Activated naive CD8-positive, alpha-beta T cell treated with anti-CD3 and anti-CD28 coated beads for 36 hours (primary cell): ENCODE measurements at places on chromosomes 5 and 9.

DNA sequence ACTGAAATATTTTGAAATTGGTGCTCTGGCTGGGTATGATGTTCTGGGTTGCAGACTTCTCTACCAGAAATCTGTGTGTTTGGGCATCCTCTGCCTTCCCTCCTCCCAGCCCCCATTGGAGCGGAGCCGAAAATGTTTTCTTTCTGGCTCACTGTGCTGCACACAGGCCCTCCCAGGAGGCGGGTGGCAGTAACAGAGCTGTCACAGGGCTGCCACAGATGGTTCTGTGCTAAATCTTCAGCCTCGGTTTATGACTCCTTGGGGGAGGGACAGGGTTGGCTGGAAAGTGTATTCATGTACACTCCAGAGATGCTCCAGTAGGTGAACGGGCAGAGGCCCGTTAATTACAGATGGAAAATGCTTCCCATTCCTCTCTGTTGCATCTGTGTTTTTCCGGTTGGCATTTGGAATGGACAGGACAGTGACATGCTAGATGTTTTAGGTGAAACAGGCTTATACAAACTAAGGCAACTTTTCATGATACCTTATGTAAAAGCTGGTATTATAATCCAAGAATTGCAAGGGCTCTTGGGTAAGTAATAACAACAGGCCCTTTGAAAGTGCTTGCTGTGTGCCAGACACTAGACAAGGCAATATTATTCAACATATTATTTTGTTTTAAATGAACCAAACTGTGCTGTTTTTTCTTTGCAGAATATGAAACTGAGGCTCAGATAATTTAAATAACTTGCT is 180.2 kb downstream of the ADCY2 start:
- no peak overlapping the region for H3K4me3 ChIP-seq
- H3K36me3 ChIP-seq = no peaks in the 10 kb centered on the region
- H3K27ac ChIP-seq = no peak overlapping the region

- H3K27ac ChIP-seq = no peak overlapping the region
- H3K4me1 ChIP-seq = no peaks in the 10 kb centered on the region
- DNase-seq = no peak
- no peak overlapping the region for H3K4me3 ChIP-seq
- H3K27me3 ChIP-seq = no peaks in the 10 kb centered on the region
- peaks cover 43% of the 10 kb centered on the region for H3K36me3 ChIP-seq
Observed at GRCh38 chr5:127967323-127967982, 116.1 kb upstream of the SLC12A2 start.

DNA sequence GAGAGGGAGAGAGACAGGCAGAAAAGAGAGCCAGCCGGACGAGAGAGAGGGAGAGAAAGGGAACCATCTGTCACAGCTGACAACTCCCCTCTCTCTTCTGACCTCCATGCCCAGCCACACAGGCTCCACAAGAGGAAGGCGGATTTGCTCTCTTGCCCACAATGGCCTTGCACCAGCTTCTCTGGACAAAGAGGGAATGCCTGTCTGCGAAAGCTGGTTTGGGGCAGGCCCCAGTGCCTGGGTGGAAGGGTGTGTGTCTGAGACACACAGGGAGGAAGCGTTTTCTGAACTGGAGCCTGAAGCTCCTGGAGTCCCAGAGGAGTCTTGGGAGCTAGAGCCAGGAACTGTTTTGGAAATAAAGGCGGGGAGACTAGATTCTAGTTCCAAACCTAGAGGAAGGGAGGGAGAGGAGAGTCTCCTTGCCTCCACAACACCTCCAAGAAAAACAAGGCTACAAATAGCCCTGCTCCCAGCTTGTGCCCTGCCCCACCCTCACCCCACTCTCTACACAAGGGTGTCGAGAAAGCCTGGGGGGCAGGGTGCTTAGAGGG is 12.5 kb downstream of the C1QTNF2 start:
- H3K27me3 ChIP-seq = peaks cover 6% of the 10 kb centered on the region
- no peak for DNase-seq
- no peak overlapping the region for H3K4me3 ChIP-seq
- H3K36me3 ChIP-seq = no peaks in the 10 kb centered on the region
- H3K27ac ChIP-seq = no peak overlapping the region

DNA sequence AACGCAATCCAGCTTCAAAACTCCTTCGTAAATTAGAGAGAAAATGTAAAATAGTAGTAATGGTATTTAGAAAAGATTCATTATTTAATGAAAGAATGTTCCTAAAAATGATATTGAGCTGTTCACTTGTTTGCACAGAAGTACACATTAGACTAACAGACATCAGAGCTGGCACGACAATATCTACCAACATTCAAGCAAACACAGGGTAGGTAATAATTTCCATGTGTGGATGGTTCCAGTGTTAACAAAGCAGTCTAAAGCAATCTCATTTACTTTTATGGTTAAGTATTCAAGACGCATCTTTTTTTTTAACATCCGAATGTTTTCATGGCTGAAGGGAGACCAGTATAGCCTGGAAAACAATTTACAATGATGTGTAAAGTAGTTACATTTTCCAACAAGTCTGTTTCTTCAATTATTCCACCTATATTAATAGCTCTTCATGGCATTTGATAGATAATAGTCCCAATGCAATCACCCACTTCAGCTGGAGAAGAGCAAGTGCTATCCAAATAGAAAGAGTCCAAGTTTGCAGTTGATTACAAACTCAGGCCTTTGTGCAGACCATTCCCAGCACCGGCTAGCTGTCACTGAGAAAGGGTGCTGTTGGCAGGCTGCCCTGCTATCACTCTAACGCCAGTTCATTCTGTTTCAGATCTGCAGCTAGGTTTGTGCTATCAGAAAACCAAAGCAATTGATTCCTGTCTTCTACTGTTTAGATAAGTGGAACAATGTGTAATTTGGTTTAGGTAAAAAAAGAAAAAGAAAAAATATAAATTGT is 458.8 kb downstream of the DTWD2 start:
- H3K4me3 ChIP-seq = no peak overlapping the region
- H3K36me3 ChIP-seq = no peaks in the 10 kb centered on the region
- no peak overlapping the region for H3K27ac ChIP-seq
- H3K4me1 ChIP-seq = no peaks in the 10 kb centered on the region

GRCh38 chr5:142918959-142919635 is 148.9 kb downstream of the ARHGAP26 start:
- no peak overlapping the region for H3K27ac ChIP-seq
- H3K4me1 ChIP-seq = peaks cover 14% of the 10 kb centered on the region
- no peak overlapping the region for H3K4me3 ChIP-seq
- H3K36me3 ChIP-seq = peaks cover 1% of the 10 kb centered on the region
- no peak for DNase-seq

DNA sequence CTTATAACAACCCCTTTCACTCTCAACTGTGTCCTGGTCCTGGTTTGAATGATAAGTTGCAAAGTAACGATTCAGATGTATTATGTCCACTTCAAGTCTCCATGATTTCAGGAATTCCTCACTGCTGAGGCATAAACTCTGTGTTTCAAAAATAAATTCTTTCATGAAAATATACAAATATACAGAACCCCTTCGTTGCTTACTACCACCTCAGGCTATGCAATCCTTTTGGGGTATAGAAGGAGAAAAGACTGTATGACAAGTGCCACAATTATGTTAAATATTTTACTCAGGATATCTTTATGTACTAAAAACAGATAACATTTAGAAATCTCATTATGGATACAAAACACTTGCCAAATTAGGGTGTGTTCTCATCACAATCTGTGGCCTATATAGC is 190.7 kb downstream of the KCTD16 start:
- no peaks in the 10 kb centered on the region for H3K36me3 ChIP-seq
- H3K27ac ChIP-seq = no peak overlapping the region
- no peak for DNase-seq
- H3K4me1 ChIP-seq = no peaks in the 10 kb centered on the region
- H3K4me3 ChIP-seq = no peak overlapping the region

- H3K4me1 ChIP-seq = peaks cover 14% of the 10 kb centered on the region
- H3K27ac ChIP-seq = no peak overlapping the region
- no peaks in the 10 kb centered on the region for H3K27me3 ChIP-seq
- H3K36me3 ChIP-seq = peaks cover 14% of the 10 kb centered on the region
- DNase-seq = no peak
Observed at GRCh38 chr9:131625790-131626670, 80.7 kb downstream of the PRRT1B start.

GRCh38 chr9:129381481-129381957 is 203.5 kb upstream of the IER5L start:
- no peak for DNase-seq
- H3K27ac ChIP-seq = no peak overlapping the region
